ENCODE measurements at places on chromosomes 1 and 21.

- no peak for DNase-seq
These were observed 28.6 kb downstream of the SGIP1 start for GRCh38 chr1:66562561-66562960.

DNA sequence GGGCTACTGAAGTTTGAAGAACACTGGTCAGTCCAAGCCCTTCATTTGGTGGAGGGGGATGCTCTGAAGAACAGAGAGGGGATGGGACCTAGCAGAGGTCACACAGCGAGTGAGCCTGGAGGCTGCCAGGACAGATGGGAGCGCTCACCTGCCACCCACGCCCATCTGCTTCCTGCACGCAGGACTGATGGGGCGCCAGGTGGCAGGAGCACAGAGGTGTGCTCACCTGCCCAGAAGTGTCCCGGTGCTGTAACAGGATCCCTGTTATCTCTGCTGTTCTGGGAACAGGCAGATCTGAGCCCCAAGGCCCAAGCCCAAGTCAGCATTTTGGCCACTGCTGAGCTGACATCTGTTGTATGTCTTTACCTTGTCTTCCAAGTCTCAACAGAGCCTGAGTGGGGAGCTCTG is 40.5 kb downstream of the EPHB2 start:
- DNase-seq, result no peak

- no peak for DNase-seq
These were observed 20.6 kb upstream of the BCAR3 start for GRCh38 chr1:93702111-93702827.

DNA sequence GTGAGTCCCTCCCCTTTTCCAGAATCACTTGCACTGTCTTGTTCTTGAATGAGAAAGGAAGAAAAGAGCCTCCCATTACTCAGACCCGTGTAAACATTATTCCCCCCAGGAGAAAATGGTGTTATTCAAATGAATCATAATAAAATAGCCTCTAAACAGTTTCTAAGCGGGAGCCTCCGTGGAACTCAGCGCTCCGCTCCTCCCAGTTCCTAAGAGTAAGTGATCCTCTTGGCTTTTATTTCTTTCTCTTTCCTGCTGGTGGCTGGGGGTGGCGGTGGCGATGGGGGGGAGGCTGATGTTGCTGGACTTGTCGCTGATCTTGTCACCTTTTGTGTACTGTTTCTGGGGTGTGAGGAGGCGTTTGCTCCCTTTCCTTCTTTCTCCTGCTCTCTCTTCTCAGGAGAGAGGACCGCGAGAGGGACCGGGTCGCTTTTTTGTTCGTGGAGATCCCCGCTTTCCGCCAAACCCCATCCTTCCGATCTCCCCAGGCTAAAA is 781 bp downstream of the PROX1 start:
- DNase-seq, result no peak

- no peak for DNase-seq
These were observed 4.9 kb upstream of the COL6A2 start for GRCh38 chr21:46092811-46093667.

- no peak for DNase-seq
These were observed 44.9 kb downstream of the RAB3B start for GRCh38 chr1:51945591-51945990.

GRCh38 chr21:42376338-42376982 is 10.1 kb upstream of the TFF1 start:
- no peak for DNase-seq

- DNase-seq, result no peak
These were observed 124.0 kb downstream of the DMRTB1 start for GRCh38 chr1:53583021-53583867.

DNA sequence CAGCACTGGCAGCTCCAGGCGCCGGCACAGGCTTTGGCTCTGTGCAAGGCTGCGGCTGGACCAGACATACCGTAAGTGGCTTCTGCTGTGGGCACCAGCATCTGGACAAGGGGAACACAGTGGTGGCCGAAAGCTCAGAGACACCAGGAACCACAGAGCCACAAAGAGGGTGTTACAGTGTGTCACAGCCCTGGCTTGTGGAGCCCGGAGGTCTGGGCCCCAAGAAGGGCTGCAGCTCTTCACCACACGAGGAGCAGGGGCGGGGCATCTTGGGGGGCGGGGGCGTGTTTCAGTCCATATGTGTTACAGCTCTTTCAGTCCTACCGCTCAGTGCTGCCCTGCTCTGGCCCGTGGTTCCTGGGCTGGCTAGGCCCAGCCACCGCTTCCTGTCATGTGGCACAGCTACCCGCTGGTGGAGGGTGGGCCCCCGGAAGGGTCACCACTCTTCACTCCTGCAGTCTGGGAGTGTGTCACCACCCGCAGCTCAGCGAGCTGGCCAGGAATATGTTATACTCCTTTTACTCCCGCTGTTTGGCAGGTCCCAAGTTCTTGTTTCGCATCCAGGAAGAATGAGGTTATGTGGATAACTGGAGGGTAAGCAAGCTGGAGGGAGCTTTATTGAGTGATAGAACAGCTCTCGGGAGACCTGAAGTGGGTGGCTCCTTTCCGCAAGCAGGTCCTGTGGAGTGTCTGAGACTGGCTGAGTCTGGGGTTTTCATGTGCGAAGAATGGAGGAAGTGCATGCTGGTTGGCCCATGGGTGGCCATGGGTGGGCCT is 3.3 kb upstream of the LSM10 start:
- DNase-seq, result no peak

- no peak for DNase-seq
These were observed 9.0 kb downstream of the CLDN19 start for GRCh38 chr1:42730988-42731387.

Measured in stimulated activated CD8-positive, alpha-beta memory T cell treated with anti-CD3 and anti-CD28 coated beads, Interleukin-7, amount 100 ng/mL, for 1 hour (primary cell).